ENCODE measurements at places on chromosomes 6 and 20. TPM values are rescaled to one million over a fixed set of nuclear protein-coding genes. Genes with fewer than 3 reads are reported as not detected.

Gene CD93
- 0.11 TPM for total RNA-seq

Gene CDSN
- total RNA-seq, result not detected

Gene PRDM1
- 24.6 TPM for total RNA-seq

Gene ELOVL4
- total RNA-seq, result 1.4 TPM

GRCh38 chr6:47865206-47865605, 83.4 kb downstream of the OPN5 start:
- no peak for DNase-seq

GRCh38 chr20:58753267-58753921, 60.8 kb downstream of the NPEPL1 start:
- DNase-seq, result no peak

DNA sequence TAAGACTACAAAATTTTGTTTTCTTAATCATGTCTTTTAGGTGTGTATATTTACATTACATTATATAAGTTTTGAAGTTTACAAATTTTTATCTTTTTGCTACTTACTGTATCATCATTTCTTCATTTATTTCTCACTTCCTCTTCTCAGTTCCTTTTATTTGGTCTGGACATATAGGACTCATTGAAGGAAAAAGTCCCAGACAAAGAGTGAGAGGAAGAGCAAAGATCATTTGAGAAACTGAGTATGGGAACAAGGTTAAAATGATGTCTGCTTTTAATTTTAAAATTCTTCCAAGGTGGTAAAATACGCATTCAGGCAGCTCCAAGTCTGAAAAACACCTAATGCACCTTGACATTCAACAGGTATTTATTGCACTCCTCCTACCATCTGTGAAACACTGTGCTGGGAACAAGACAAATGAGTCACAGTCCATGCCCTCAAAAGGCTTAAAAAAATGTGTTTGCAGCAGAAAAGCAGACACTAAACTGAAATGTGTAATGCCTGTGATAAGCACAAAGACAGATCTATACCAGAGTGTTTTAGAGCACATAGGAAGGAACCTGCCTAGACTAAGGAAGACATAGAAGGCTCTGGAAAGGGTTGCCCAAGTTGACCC, 63.2 kb downstream of the PKIB start:
- no peak for DNase-seq

DNA sequence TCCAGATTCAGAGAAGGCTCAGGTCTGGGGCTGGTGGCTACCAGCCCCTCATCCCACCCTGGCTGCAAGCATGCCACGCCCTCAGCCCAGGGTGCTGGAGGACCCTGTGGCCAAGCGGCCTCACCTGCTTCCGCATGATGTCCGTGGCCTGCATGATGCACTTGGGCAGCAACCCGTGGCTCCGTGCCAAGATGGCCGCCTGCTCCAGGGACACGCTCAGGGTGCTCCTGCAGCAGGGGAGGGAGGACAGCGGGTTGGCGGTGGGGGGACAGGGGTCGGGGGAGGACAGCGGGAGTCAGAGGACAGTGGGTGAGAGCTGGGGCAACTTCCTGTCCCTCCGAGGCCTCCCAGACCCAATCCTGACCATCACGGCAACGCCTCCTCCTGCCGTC, 200.1 kb downstream of the PREX1 start:
- no peak for DNase-seq

DNA sequence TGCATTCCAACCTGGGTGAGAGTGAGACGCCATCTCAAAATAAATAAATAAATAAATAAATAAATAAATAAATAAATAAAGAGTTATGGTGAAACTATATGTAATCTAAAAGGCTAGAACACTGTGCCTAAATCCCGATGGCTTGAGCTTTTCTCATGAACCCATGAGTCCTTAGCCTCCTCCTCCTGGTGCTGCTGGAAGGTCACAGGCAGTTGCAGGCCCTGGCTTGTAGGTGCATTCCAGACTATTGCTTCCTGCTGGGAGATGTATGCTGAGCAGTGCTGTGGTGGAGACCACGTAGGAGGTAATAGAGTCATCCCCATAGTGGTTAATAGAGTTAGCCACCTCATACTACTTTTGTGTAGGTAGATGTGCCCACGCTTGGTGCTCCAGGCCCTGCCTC, 12.5 kb downstream of the PTK7 start:
- DNase-seq, result no peak
